Naive thymus-derived CD4-positive, alpha-beta T cell (primary cell): ENCODE measurements at places on chromosomes 12 and 14. TPM values are rescaled to one million over a fixed set of nuclear protein-coding genes. Genes with fewer than 3 reads are reported as not detected.

DNA sequence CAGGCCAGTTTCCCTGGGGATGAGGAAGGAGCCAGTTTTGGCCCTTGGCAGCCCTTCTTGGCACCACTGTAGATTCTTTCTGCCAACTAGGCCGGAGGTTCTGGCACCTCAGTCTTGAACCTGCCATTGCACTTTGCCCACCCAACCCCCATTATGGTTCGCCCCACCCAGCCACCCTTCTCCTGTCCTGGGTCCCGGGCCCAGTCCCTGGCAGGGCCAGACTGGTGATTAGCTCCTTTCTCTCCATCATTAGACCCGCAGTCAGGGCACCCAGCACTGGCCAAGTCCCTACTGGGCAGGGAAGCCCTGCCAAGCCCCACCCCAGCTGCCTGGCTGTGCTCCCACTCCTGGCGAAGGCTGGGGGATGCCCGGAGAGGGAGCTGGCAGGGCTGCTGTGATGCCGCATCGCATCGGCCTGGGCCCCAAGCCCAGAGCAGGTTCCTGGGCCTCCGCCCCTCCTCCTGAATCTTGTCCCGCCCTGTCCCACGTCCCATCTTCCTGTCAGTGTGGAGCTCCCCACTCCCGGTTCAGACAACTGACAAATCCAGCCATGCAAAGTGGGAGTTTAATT, 9.8 kb downstream of the FAM222A start:
- no peaks in the 10 kb centered on the region for H3K4me1 ChIP-seq
- H3K36me3 ChIP-seq: no peaks in the 10 kb centered on the region

OASL gene
- total RNA-seq: 2.8 TPM

FAM222A gene
- 0.24 TPM for total RNA-seq

- H3K36me3 ChIP-seq: no peaks in the 10 kb centered on the region
- no peak overlapping the region for H3K27ac ChIP-seq
- H3K4me1 ChIP-seq: peaks cover 13% of the 10 kb centered on the region
- H3K27me3 ChIP-seq: no peaks in the 10 kb centered on the region
- H3K4me3 ChIP-seq: no peak overlapping the region
- no peak for DNase-seq
These were observed 8.9 kb upstream of the AMN1 start for GRCh38 chr12:31737763-31738162.

- H3K36me3 ChIP-seq: no peaks in the 10 kb centered on the region
- H3K4me3 ChIP-seq: no peak overlapping the region
- H3K4me1 ChIP-seq: no peaks in the 10 kb centered on the region
- no peak for DNase-seq
These were observed 204.7 kb downstream of the KITLG start for GRCh38 chr12:88375306-88376305.

DNA sequence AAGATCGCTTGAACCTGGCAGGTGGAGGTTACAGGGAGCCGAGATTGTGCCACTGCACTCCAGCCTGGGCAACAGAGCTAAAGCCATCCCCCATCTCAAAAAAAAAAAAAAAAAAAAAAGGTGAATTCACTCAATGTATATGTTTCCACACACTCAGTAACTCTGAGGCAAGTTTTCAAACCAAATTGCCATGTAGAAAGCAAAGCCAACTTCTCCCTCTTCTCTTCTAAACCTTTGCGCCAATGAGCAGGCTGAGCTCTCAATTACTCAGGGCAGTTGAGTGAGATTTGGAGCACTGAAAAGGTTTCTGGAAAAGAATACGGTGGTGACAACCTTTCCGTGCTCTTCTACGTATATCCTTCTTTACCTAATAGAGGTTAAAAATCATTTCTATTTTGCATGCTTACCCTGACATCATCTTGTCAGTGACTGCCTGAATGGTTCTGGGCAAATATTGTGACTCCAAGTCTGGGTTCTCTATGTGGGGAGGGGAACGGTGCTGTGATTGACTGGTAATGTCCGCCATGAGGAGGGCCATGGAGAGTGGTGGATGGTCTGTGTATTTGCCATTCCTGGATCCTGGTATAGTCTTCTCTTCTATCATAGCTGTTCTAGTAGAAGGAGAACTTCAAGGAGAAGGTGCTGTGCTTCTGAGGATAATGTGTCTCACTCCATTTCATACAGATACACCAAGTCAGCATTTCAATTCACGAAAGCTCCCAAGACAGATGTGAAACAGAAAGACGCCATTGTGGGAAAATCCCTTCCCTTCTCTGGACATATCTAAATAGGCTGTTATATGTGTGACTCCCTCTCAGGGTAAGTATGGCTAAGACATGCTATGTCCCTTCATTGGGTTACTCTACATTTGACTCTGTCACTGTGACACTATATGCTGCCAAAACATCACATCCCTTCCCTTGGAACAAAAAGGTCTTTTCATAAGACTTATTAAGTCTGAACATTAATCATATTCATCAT, 46.2 kb upstream of the MED13L start:
- H3K4me1 ChIP-seq: no peaks in the 10 kb centered on the region
- H3K4me3 ChIP-seq: no peak overlapping the region
- no peaks in the 10 kb centered on the region for H3K27me3 ChIP-seq
- H3K36me3 ChIP-seq: no peaks in the 10 kb centered on the region
- no peak for DNase-seq
- H3K27ac ChIP-seq: no peak overlapping the region

ZNF891 gene
- 7.8 TPM for total RNA-seq

- no peak overlapping the region for H3K4me3 ChIP-seq
- H3K27me3 ChIP-seq: peaks cover 3% of the 10 kb centered on the region
- H3K36me3 ChIP-seq: no peaks in the 10 kb centered on the region
- H3K4me1 ChIP-seq: no peaks in the 10 kb centered on the region
These were observed 153.3 kb upstream of the CLEC14A start for GRCh38 chr14:38409071-38409705.

EGLN3 gene
- total RNA-seq: 1.3 TPM

RBP5 gene
- 0.46 TPM in 1 of 2 replicates, not detected in the other for total RNA-seq

DNA sequence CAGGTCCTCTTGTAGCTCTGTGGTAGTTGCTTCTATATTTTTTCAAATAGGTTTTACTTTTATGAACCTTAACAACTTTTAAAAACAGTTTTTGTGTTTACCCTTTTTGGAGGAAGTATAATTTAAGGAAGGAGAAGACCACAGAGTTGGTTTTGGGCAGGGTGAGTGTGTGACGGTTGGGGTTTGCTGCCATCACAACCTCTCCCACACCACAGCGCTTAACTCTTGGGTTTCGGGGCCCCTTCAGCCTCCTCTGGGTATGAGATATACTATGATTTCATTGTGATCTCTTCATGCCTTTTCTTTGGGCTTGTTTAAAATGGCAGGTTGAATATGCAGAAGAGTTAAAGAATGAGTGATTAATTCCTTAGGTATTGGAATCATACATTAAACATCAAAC, 228.7 kb upstream of the CRY1 start:
- H3K36me3 ChIP-seq: no peaks in the 10 kb centered on the region
- DNase-seq: peak; percentile 49
- peak overlapping the region; percentile 66 for H3K4me3 ChIP-seq
- peak overlapping the region; percentile 89 for H3K27ac ChIP-seq
- no peaks in the 10 kb centered on the region for H3K27me3 ChIP-seq
- H3K4me1 ChIP-seq: peaks cover 12% of the 10 kb centered on the region

- peaks cover 29% of the 10 kb centered on the region for H3K4me1 ChIP-seq
- H3K4me3 ChIP-seq: no peak overlapping the region
These were observed 120.6 kb downstream of the DUSP6 start for GRCh38 chr12:89231686-89232085.

DNA sequence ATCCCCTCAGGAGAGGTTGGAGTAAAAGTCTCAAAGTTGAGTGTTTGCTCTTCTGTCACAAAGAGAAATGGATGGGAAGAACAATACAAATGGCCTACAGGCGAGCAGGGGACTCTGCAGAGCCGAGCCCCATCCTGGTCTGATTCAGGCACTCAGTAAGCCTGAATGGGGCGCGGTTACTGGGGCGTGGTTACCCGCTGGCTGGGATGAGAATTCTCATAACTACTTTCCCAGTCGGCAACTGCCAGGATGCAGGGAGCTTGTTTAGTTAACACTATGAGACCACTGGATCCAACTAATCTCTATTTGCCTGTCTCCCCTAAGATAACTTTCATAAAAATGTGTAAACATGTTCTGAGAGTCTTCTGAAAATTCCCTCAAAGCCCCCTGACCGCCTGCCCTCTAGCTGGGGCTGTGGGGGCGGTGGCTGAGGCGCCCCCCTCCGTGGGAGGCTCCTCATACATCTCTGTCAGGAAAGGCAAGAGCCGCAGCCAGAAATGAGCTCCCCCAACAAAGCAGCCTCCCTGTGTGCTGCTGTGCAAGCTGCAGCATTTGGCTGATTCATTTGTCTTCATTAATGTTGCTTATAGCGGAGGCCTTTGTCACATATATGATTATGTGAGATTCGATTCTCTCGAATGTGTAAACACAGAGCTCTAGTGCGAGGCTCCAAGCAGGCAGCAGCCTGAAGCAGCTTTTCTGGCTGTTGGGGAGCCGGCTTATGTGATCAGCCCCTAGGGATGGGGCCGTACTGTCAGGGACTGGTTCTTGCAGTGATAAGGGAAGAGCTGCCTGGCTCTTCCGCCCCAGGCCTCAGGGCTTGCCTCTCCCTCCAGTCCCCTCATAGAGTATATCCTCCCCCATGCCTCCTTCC, 126.1 kb upstream of the ARHGAP5 start:
- H3K4me1 ChIP-seq: no peaks in the 10 kb centered on the region
- no peak for DNase-seq

DNA sequence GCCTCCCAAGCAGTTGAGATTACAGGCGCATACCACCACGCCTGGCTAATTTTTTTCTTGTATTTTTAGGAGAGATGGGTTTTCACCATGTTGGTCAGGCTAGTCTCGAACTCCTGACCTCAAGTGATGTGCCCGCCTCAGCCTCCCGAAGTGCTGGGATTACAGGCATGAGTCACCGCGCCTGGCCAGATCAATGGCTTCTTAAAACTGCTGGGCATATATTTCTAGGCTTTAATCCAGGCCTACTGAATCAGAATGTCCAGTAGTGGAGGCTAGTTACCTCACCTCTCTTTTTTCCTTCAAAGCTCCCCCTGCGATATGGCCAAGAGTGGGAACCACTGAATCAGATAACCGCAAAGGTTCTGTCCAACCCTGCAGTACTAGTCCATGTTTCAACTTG, 17.1 kb downstream of the POU6F1 start:
- no peaks in the 10 kb centered on the region for H3K27me3 ChIP-seq
- H3K36me3 ChIP-seq: peaks cover 3% of the 10 kb centered on the region
- no peak overlapping the region for H3K4me3 ChIP-seq
- H3K27ac ChIP-seq: no peak overlapping the region
- no peaks in the 10 kb centered on the region for H3K4me1 ChIP-seq
- no peak for DNase-seq

GRCh38 chr14:33249233-33249820, 310.6 kb downstream of the NPAS3 start:
- H3K4me1 ChIP-seq: no peaks in the 10 kb centered on the region
- H3K36me3 ChIP-seq: no peaks in the 10 kb centered on the region
- no peak for DNase-seq
- H3K4me3 ChIP-seq: no peak overlapping the region

- DNase-seq: no peak
- H3K27ac ChIP-seq: no peak overlapping the region
- H3K4me3 ChIP-seq: no peak overlapping the region
- H3K36me3 ChIP-seq: no peaks in the 10 kb centered on the region
- H3K4me1 ChIP-seq: no peaks in the 10 kb centered on the region
These were observed 51.2 kb upstream of the HELB start for GRCh38 chr12:66251049-66251448.

DNA sequence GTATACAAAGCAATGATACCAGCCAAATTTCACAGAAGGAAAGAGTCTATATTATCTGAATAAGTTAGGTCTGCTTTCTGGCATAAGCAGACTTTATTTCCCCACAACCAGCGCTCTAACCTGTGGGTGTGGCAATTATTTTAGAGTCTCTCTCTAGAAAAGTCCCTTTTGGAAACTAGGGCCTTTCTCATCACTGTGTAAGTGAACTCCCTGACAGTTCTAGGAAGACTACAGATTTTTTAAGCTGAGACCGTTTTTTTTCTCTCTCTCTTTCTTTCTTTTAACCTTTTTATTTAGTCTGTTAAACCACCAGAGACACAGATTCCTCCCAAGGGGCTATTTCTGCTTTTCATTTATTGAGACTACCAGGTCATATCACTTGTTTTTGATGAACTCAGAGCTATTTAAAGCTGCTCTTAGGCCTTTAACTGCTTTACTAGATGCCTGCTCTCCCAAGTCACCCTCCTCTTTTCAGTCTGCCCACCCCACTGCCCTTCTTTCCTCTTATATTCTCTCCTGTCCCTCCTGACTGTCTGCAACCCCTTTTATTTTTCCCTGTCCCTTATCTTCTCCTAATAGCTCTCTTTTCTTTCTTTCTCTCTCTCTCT, 69.2 kb upstream of the ARHGAP5 start:
- H3K36me3 ChIP-seq: no peaks in the 10 kb centered on the region
- no peak overlapping the region for H3K4me3 ChIP-seq
- no peaks in the 10 kb centered on the region for H3K4me1 ChIP-seq

GRCh38 chr14:30874999-30875787, 834 bp downstream of the COCH start:
- no peaks in the 10 kb centered on the region for H3K27me3 ChIP-seq
- peak overlapping the region; percentile 39 for H3K4me3 ChIP-seq
- peaks cover 5% of the 10 kb centered on the region for H3K4me1 ChIP-seq
- no peak for DNase-seq
- H3K36me3 ChIP-seq: no peaks in the 10 kb centered on the region
- no peak overlapping the region for H3K27ac ChIP-seq

ADAM21 gene
- not detected for total RNA-seq

SPRYD3 gene
- total RNA-seq: 48.0 TPM

DNA sequence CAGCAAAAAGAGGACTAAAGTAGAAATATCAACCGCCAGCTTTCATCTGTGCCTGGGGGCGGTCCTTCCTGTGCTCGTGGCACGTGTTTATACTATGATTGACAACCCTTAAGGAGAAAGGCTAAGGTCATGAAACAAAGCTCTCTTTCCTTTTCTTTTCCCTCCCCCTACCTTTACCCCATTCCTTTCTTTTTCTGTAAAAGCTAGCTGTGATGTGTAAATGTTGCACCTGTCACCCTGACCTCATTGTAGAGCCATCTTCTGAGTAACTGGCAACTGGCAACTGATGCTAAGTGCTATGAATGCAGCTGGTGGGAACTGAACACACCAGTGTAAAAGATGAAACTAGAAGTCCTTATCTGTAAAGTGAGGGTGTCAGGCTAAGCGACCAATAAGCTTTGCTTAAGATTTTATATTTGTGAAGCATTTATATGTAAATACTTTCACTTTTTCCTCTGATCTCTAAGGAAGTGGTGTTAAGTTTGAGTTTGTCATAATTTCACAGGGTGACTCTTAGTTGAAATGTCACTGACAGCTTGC, 102.8 kb upstream of the BCAT1 start:
- H3K27me3 ChIP-seq: no peaks in the 10 kb centered on the region
- peak; percentile 86 for DNase-seq
- peaks cover 19% of the 10 kb centered on the region for H3K4me1 ChIP-seq

DNA sequence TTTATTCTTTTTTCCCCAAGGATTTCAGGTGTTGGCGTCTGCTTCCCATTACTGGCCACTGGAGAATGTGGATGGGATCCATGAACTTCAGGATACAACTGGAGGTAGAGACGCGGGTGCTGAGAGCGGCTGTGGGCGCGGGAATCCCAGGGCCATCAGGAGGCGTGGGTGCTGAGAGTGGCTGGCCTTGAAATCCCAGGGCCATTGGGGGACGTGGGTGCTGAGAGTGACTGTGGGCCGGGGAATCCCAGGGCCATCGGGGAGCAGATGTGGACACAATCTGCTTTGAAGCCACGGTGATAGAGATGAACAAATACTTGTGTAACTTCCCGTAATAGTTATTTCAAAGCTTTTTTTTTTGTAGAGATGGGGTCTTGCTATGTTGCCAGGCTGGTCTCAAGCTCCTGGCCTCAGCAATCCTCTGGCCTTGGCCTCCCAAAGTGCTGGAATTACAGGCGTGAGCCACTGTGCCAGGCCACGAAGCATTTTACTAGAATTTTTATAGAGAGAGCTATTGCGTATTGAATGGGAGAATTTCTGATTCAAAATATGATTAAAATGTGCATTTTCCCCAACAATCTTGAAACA, 12.8 kb downstream of the ADGRD1 start:
- no peak overlapping the region for H3K27ac ChIP-seq
- DNase-seq: no peak
- H3K36me3 ChIP-seq: no peaks in the 10 kb centered on the region
- no peaks in the 10 kb centered on the region for H3K27me3 ChIP-seq
